ENCODE measurements at places on chromosomes 2 and 18.

DNA sequence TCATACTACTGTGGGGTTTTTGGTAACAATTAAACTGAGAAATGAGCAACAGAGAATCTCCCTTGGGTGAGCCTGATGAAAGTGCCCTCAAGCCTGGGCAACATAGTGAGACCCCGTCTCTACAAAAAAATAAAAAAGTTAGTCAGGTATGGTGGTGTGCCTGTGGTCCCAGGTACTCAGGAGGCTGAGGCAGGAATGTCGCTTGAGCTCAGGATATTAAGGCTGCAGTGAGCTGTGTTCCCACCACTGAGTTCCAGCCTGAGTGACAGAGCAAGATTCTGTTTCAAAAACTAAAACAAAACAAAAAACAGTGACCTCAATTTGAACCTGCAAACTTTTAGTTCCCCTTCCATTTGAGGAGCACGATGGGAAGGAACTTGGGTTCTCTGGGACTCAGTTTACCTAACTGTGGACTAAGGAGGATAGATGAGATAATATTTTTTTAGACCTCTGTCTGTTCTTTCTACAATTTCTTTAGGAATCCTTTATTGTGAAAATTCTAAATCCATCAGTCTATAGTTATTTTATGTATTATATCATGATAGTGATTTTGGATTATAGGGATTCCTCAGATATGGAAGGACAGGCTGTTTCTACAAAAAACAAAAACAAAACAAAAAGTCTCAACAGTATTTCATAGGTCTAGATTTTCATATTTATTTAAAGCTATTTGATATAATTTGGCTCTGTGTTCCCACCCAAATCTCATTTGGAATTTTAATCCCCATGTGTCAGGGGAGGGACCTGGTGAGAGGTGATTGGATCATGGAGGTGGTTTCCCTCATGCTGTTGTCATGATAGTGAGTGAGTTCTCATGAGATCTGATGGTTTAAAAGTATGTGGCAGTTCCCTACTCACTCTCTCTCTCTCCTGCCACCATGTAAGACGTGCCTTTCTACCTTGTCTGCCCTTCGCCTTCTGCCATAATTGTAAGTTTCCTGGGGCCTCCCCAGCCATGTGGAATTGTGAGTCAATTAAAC lies 178.6 kb downstream of the MYCN start:
- DNase-seq: no peak

GRCh38 chr2:130916438-130916705 lies 79.7 kb downstream of the ARHGEF4 start:
- DNase-seq: no peak

- DNase-seq: no peak
These were observed 120.0 kb downstream of the COL4A4 start for GRCh38 chr2:227043981-227044380.

GRCh38 chr18:55753643-55754263 lies 165.8 kb upstream of the TCF4 start:
- no peak for DNase-seq

DNA sequence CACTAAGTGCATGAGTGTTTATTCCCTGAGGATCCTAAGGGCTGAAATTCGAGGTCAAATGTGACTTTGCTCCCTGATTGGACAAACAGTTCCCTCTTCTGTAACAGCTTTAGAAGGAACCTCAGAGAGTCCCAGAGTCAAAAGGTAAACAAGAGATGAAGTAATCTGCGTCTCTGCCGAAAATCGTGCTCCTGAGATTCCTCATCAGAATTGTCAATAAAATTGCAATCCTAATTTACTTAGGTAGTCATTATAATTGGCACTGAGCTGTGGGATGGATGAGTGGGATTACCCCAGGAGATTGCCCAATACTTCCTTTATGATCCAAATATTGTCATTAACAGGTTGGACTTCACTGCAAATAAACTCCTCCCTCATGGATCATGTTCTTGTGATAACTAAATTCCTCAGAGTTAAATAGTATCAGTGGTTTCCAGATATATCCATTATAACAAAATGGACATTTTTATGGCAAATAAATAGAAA lies 907 bp upstream of the SUCLG1 start:
- peak; percentile 55 for DNase-seq

DNA sequence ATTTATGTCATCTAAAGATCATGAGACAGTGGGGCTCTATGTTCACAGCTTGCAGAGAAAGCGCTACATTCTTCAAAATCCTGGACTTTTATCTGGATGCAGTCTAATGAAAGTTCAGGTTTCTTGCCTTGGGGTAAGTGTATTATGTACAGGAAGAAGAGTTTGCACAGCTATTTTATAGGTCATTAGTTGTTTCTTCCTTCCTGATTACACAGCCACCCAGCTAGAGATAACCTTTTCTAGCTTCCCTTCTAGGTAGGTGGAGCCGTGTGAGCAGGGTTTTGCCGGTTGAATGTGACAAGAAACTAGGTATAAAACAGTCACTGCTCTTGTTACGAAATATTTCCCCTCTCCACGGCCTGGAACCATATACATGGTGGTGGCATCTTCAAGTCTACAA lies 800.8 kb upstream of the SOX11 start:
- no peak for DNase-seq

Measured in NCI-H1417 (cell line).